ENCODE measurements at places on chromosomes 1 and 21.

DNA sequence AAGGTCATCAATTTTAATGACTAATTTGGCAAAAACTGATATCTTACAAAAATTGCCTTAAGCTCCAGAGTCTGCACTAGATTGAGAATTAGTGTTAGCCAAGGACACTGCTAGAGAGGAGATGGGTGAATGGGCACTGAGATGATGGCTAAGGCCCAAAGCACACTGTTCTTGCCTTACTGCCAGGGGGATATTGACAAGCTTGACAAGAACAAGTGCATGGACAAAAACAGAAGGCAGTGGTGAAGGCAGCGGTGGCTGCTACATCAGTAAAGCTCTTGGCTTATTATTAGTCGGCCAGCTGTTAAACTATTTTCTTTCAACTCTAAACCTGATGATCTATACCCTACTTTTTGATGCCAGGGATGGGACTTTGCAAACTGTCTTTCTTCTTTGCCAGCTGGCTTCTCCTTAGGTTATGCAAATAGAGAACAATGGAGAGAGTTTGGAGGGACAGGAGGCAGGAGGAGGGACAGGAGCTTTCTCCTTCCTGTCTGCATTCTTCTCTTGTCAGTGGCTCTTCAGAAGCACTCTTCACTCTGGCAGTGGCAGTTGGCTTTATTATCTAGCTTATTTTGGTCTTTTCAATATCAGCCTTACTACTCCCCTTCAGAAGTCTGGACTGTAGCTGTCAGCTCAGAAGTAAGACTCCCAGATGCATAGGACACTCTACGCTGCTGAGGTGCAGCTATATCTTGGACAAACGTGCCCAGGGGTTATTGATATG is 853.5 kb upstream of the TMPRSS15 start:
- no peak for DNase-seq

- no peak for DNase-seq
Measured at GRCh38 chr1:84165601-84166000, 21.5 kb downstream of the PRKACB start.

- no peak for DNase-seq
Measured at GRCh38 chr21:26072666-26073615, 97.6 kb downstream of the APP start.

DNA sequence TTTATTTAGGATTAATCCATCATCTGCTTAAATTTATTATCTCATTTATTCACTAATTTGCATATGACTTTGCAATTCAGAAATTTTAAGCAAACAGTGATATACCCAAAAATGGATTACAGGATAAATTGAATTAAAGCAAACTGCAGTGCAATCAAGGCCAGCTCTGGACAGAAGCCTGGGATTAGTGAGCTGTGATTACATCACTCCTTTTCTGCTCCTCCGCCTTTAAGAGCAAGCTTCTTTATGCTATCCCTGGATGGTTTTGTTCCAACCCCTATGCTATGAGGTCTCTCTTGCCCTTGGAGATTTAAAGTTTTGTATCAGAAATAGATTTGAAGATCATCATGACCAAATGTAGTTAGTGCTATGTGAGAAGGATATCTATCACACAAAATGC is 32.6 kb downstream of the GPR52 start:
- DNase-seq: no peak

DNA sequence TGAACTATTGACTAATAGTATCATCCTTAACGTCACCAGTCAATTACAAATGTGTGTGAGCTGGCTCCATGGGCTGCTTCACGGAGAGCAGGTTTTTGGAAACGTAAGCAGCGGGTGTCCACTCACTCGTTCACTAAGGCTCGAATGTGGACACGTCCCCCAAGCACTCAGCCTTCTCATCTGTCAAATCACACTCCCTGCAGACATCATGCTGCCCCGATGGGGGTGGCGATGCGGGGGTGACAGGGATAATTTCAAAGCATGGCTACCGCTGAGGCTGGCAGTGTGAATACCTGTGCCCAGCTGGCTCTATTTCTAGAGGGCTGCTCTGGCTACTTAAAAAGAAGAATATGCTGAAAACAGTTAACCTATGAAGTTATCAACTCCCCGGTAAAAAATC is 71.3 kb downstream of the CAPZB start:
- no peak for DNase-seq

GRCh38 chr1:168223681-168224540 is 1.9 kb upstream of the SFT2D2 start:
- no peak for DNase-seq

DNA sequence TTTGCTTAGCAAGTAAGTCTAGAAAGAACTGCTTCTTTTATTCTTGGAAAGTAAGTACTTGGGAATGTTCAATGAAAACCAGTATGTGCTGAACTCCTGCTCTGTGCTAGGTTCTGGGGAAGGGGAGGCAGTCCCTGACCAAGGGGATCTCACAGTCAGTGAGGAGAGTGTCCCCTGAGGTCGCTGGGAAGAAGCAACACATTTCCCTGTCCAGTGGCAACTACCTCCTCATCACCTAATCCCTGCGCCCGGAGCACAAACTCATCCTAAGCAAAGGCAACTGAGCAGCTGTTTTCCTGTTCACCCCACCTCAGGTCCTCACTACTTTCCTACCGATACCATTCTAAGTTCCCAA is 61.7 kb upstream of the ANGPTL1 start:
- DNase-seq: no peak

GRCh38 chr21:36155603-36156338 is 853 bp upstream of the DOP1B start:
- no peak for DNase-seq

GRCh38 chr1:101653482-101653946 is 343.2 kb downstream of the OLFM3 start:
- peak; percentile 35 for DNase-seq

- peak; percentile 68 for DNase-seq
Measured at GRCh38 chr1:109773203-109773899, 9.6 kb upstream of the EPS8L3 start.

- DNase-seq: no peak
Measured at GRCh38 chr1:180440335-180440734, 62.0 kb downstream of the ACBD6 start.

DNA sequence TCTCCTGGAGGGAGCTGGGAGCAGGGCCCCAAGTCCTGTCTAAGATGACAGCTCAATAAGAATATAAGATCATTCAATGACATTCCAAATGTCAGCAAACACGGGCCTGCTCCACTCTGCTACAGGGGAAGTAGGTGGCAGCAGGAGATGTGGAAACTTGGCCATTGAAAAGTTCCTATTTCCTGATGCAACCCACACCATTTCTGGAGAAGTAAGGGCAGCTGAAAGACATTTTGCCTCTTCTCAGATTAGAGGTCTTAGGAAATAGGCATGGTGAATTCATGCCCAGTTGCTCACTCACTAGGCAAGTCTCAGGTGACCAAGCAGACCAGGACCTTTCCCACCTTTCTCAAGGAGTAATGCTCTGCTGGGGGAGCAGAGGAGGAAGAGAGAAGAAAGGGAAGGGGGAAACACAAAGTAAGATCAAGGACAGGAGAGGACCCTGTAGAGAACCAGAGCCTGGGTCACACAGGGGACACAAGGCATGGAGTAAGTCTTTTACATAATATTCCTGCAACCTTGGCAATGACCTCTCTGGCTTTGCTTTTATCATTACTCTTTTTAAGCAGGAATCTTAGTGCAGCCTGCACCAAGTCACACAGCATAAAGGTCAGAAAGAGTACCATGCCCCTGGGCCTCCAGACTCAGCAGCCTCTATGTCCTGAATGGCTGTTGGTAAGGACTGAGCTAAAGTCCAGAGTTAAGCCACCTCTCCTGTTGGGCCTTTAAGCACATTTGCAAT is 68.9 kb downstream of the DMAP1 start:
- DNase-seq: no peak

DNA sequence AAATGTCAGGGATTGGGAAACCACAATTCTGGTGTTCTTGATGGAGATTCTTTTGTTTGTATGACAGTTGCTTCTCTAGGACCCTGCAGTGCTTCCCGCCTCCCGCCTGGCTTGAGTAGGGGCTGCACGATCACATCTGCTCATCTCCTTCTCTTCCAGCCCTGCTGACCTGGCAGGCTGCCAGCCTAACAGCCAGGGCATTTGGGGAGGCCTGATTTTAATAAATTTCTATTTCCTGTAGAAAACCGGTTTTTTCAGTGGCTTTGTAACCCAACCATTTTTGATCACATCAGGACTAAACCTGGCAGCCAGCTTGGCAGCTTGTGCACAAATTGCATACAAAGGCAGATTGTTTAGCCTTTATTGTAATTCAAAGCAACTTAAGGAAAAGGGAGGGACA is 78.9 kb downstream of the UBE2U start:
- no peak for DNase-seq

DNA sequence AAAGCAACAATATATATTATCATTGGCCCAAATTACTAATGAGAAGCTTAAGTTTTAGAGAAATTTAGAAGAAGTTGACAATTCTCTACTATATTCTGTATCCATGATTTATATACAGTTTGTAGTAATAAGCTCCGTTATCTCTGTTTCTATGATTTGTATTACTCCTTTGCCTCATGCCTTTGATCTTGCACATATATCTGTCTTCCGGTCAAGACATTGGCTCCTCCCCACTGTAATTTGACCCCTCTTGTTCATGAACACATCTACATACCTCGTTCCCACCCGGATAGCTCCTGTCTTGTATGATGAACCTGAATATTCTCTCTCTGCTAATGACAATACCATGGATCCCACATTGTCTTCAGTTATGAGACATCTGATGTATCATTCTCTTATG is 581.0 kb upstream of the RGS18 start:
- DNase-seq: no peak

- DNase-seq: no peak
Measured at GRCh38 chr1:38539931-38540330, 319.6 kb downstream of the RRAGC start.

GRCh38 chr1:192639607-192640368 is 3.8 kb downstream of the RGS13 start:
- DNase-seq: no peak

DNA sequence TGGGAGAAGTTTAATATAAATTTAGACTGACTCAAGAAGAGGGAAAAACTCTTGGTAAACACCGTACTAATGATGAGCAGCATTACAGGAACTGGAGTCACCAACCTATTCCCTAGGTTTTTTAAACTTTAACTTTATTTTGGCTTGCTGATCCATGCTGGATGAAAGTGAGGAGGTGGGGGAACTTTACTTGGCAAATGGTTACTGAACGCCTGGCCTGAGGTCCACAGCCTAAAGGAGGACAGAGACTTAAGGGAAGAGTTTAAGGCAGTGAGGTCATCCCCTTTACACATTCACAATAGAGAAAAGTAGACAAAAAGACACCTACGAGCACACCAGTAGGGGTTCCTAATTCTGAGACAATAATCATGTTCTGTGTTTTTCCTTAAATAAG is 25.6 kb upstream of the A3GALT2 start:
- DNase-seq: no peak

DNA sequence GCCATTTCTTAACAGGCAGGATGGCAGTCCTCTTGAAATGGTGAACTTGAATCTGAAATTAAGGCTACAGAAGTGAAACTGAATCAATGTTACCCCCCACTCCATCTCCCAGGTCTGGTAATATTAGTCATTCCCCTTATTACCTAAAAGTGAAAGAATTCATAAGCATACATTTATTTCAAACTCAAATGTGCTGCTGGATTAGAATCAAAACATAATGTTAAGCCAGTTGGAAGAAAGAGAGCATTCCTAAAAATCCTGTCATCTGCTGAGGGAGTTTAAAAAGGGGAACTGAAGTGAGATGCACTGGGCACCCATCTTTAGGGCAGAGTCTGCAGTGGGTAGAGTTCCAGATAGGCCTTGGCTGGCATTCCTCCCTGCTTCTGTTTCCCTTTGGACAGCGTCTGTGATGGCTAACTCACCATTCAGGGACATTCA is 17.4 kb downstream of the KIAA0319L start:
- no peak for DNase-seq

DNA sequence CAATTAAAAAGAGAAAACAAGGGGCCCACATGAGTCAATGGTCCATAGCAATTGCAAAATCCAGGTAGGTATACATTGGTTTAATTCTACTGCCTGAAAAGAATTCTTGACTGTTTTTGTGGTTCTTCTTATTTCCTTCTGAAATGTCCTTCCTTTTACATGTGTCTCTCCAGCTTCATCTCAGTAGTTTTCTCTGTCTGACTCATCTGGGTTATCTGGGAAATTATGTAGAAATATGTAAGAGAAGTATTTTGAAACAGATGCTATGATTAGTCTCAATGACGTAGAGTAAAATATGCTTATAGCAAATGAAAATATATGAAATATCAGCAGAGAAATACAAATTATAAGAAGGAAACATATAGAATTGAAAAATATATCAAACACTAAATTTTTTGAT is 953.2 kb downstream of the BRINP3 start:
- DNase-seq: no peak

DNA sequence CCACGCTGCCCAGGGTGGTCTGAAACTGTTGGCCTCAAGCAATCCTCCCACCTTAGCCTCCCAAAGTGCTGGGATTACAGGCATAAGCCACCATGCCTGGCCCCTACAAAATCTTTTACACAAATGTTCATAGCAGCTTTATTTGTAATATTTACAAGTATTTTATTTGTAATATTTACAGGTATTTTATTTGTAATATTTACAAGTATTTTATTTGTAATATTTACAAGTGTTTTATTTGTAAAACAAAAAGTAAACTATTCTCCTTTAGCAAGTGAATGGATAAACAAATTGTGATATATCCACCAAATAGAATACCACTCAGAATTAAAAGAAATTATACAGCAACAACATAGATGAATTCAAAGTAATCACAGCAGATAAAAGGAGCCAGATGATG is 11.4 kb upstream of the FNBP1L start:
- DNase-seq: no peak

GRCh38 chr1:110893908-110894490 is 21.1 kb downstream of the CD53 start:
- no peak for DNase-seq

DNA sequence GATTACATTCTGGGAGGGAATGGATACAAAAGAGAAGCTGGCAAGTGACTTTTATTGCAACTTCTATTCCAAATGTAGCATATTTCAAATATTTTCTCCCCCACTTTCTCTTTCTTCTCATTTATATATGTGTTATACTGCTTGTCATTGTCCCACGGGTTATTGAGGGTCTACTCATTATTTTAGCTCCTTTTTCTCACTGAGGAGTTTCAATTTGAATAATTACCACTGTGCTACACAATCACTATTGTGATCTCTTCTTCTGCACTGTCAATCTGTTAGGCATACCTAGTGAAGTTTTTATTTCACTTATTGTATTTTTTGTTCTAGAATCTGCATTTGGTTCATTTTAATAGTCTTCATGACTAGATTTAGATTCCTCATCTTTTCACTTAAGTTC is 339.7 kb downstream of the PTPRC start:
- DNase-seq: no peak

DNA sequence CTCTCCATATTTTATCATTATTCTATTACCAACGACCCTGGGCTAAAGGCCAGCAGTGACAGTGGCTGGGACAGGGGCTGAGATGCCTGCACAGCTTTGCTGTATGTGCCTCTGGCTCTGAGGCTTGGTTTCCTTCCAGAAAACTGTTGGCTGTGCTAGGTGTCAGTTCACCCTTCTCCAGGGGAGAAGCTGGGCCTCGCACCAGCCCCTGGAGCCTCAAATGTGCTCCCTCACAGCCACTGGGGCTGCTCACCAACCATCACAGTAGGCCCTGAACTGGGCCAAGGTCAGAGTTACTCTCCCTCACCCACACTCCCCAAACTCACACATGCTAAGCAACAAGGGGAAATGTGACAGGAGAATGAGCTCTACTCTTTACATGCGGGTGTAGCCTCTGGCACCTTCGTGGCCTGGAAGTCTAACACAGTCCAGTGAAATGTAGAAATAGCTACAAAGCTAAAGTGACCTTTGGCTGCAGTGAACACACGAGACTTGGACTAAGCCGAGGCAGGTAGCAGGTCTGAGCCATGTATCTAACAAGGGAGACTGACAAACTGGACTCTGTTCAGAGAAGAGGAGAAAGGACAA is 4.7 kb upstream of the CD160 start:
- DNase-seq: no peak

- DNase-seq: no peak
Measured at GRCh38 chr1:183918589-183918988, 113.7 kb downstream of the RGL1 start.

All from T1000 (cell line).